ENCODE measurements at places on chromosomes 16 and 17. TPM values are rescaled to one million over a fixed set of nuclear protein-coding genes. Genes with fewer than 3 reads are reported as not detected.

ZNF821 gene
- 3.7 TPM for total RNA-seq

MAP2K3 gene
- total RNA-seq = 8.8 TPM

GGT6 gene
- total RNA-seq = not detected

NAE1 gene
- 69.4 TPM for total RNA-seq

C17orf78 gene
- not detected for total RNA-seq

NPIPA5 gene
- total RNA-seq = 0.65 TPM

MYL11 gene
- not detected for total RNA-seq

COX6A2 gene
- total RNA-seq = not detected

NATD1 gene
- 1.8 TPM for total RNA-seq

SRL gene
- 0.09 TPM for total RNA-seq

C16orf86 gene
- total RNA-seq = 6.0 TPM

CCL1 gene
- total RNA-seq = not detected

KCNJ18 gene
- total RNA-seq = not detected

All from smooth muscle cell of bladder (primary cell).